ENCODE measurements at places on chromosomes 7 and 10.

DNA sequence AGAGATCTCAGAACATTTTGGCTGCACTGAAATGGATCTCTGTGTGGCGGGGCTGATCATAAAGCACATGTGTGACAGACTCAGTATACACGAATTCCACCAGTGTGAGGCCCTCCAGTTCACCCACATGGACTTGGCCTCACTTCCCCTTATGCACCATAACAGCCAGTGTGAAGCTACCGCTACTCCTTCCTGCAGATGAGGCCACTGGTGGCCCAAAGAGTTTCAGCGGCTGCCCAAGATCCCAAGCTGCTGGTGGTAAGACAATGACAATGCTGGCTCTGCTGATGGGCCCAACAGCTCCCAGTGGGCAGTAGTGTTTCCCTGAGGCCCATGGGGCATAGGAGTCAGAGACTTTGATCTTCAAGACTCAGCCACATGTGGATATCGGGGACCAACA is 21.0 kb upstream of the C10orf71 start:
- no peak for DNase-seq

DNA sequence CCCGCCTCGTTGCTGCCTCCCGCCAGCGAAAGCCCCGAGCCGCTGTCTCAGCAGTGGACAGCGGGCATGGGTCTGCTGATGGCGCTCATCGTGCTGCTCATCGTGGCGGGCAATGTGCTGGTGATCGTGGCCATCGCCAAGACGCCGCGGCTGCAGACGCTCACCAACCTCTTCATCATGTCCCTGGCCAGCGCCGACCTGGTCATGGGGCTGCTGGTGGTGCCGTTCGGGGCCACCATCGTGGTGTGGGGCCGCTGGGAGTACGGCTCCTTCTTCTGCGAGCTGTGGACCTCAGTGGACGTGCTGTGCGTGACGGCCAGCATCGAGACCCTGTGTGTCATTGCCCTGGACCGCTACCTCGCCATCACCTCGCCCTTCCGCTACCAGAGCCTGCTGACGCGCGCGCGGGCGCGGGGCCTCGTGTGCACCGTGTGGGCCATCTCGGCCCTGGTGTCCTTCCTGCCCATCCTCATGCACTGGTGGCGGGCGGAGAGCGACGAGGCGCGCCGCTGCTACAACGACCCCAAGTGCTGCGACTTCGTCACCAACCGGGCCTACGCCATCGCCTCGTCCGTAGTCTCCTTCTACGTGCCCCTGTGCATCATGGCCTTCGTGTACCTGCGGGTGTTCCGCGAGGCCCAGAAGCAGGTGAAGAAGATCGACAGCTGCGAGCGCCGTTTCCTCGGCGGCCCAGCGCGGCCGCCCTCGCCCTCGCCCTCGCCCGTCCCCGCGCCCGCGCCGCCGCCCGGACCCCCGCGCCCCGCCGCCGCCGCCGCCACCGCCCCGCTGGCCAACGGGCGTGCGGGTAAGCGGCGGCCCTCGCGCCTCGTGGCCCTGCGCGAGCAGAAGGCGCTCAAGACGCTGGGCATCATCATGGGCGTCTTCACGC is 825 bp downstream of the ADRB1 start:
- peak; percentile 52 for DNase-seq

- no peak for DNase-seq
Observed at GRCh38 chr7:10780400-10780747, 193.3 kb upstream of the PHF14 start.

- no peak for DNase-seq
Observed at GRCh38 chr7:42407021-42407710, 170.2 kb upstream of the GLI3 start.

DNA sequence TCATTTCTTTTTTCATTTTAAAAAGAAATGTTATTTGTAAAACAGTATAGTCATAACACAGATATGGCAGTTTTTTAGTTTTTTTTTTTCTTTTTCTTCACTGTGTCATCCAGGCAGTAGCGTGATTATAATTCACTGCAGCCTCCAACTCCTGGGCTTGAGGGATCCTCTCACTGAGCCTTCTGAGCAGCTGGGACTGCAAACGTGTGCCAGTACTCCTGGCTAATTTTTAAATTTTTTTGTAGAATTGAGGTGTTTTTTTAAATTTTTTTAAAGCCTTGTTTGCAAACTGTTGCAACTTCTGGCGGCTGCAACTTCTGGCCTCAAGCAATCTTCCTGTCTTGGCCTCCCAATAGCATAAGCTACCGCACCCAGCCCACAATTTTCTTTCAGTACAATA is 63.0 kb downstream of the HELLS start:
- DNase-seq: no peak

DNA sequence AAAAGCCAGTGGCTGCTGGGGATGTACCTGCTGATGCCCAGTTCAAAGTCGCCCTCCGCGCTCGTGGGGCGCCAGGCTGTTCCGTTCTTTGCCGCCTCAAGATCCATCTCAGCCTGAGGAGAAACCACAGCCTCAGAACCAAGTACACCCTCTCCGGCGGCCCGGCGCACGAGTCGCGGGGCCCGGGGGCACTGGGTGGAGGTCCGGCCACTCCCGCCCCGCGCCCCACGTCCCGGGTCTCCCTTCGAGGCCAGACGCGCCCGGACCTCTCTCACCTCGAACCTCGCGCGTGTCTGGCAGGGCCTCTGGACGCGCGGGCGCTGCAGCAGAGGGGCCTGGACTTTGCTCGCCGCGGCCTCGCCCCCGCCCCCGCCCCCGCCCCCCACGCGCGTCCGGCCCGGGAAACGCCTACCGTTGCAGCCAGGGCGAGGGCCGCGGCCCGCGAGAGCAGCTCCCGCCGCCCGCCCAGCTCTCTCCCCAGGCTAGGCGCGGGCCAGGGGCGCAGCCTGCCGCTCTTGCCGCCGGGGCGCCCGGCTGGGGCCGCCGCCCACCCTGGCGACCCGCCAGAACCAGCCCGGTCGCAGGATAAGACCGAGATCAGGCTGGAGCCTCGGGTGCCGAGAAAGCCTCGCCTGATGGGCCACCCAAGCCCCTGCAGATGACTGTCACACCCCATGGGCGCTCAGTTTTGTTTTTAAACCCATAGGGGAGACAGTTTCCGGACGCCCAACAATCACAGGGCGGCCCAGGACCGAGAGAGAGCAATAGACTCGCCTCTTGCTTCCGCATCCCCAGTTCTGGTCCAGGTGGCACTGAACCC is at the start of gene ABCB4:
TSS of gene ABCB4 (minus strand) at position 322 of the 820 bp plus-strand sequence. CDS start at position 107, 215 bp downstream.
- peak; percentile 54 for DNase-seq

GRCh38 chr10:131355881-131356280 is 44.4 kb upstream of the TCERG1L start:
- no peak for DNase-seq

DNA sequence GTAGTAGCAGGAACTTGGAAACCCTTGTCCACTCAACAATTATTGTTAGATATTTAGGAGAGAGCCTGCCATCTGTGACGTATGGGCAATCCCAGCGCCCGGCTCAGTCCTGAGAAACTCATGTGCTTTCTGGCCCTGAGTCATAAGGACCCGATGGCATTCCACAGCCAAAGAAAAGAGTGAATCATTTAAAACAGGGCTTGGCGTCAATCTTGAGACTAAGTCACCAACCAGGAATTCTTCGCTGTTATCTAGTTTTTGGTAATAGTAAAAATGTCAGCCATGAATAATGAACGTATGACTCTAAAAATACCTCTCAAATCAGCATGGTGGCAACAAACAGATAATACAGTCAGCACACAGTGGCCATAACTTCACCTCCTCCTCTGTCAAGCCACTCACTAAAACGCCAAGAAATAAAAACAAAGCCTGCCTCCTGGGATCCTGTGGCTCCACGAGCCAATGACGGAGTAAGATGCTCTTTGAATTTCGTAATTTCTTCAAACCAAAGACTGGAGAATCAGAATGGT is 140.8 kb downstream of the ADAM12 start:
- DNase-seq: no peak

GRCh38 chr7:52410032-52410431 is 625.4 kb upstream of the POM121L12 start:
- DNase-seq: no peak

DNA sequence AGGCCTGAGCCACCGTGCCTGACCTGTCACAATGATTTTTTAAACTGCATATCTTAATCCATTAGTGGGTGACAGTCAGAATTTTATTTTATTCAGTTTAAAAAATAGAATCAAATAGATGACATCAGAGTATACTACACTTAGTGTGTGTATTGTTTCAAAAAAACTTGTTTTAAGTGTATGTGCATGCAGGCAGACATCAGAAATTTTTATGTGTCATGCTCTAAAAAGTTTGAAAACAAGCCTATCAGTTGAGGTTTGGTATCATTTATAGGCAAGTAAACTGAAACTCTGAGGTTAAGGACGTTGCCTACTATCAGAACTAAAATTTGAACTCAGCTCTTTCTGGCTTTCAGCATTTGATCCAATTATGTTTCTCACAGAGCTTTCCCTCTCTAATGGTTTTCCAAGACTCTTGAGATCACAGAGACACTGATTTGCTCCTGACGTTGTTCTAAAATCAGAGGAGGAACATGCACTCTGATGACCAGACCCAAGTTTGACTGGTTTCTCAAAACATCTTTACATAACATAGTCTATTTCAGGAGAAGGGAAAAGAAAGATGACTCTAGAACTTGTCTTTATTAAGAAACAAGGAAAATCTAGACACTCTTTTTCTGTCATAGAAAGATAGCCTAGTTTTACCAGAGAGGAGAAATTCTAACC is 188.6 kb downstream of the AUTS2 start:
- no peak for DNase-seq

GRCh38 chr10:101221549-101221948 is 7.7 kb downstream of the LBX1 start:
- DNase-seq: peak; percentile 45

DNA sequence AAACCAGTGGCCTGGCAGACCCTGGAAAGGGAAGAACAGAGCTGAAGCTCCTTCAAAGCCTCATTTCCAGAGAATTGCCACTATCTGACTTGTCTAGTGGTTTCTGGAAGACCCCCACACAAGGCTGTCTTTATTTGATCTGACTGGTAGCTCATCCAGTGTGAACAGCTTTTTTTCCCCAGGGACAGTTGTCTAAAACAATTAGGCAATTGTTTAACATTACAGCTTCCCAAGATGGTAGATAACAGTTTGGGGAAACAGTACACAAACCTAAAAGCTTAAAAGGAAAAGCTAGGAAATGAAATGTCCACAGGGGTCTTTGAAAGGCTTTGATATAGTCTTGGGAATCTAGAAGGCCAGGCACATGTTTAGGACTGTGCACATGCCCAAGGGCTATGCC is 203.4 kb upstream of the CTBP2 start:
- DNase-seq: no peak

DNA sequence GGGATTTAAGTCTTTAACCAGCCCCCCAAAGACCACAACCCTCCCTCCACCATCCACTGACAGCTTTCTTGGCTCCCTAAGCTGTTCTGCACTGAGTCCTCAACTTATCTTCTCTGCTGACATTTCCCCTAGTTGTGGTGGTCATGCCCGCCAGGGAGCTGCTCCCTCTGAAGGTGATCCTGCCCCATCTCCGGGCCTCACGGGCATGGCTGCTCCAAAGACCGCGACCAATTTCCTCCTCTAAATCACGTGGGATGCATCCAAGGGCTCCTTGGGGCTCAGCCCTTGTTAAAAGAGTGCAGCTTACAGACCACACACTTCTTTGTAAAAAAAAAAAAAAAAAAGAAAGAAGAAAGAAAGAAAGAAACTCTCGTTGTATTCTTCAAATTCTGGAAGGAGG is 27.1 kb upstream of the KLF6 start:
- DNase-seq: no peak

DNA sequence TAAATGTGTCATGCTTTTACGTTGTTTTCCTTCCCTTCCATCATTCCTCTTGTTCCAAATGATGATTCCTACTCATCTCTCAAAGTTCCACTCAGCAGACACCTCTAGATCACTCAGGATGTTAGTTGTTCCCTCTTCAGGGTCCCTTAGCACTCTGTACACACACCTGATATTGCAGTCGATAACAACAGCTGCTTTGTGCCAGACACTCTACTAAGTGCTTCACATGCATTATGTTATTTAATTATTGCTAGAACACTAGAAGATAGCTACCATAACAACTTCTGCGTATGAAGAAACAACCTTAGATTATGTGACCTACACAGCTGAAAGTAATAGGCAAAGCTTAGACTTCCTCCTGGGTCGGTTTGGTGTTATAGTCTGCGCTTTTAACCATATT is 29.6 kb downstream of the PCBD1 start:
- DNase-seq: no peak

- DNase-seq: no peak
Observed at GRCh38 chr7:46993396-46993795, 588.5 kb downstream of the TNS3 start.

DNA sequence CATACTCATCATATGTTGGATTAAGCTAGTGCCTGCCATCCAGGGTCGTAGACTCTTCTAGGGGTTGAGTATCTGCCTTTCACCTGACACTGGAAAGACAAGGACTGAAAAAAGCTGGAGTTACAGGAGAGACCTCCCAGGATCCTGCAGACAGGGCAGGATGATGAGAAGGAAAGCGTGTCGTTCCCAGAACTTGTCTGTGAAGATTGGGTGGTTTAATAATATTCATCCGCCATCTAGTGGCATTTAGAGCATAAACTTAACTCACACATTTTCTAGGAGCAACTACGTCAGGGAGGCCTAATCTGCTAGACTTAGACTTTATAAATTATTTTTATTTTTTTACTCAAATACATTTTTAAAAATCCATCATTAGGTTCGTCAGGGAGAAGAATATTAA is 59.6 kb downstream of the ADRB1 start:
- peak; percentile 58 for DNase-seq
